PC-3 (cell line): ENCODE measurements at places on chromosomes 7 and 10. TPM values are rescaled to one million over a fixed set of nuclear protein-coding genes. Genes with fewer than 3 reads are reported as not detected.

DNA sequence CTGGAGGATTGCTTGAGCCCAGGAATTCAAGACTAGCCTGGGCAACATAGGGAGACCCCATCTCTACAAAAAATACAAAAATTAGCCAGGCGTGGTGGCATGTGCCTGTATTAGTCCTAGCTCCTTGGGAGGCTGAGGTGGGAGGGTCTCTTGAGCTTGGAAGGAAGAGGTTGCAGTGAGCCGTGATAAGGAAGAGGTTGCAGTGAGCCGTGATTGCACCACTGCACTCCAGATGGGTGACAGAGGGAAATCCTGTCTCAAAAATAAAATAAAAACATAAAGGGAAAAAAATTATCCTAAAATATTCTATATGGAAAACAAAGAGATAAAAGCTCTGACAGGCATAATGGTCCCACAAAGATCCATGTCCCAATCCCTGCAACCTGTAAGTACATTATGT lies 87.9 kb upstream of the KAT6B start:
- no peak for DNase-seq

DNA sequence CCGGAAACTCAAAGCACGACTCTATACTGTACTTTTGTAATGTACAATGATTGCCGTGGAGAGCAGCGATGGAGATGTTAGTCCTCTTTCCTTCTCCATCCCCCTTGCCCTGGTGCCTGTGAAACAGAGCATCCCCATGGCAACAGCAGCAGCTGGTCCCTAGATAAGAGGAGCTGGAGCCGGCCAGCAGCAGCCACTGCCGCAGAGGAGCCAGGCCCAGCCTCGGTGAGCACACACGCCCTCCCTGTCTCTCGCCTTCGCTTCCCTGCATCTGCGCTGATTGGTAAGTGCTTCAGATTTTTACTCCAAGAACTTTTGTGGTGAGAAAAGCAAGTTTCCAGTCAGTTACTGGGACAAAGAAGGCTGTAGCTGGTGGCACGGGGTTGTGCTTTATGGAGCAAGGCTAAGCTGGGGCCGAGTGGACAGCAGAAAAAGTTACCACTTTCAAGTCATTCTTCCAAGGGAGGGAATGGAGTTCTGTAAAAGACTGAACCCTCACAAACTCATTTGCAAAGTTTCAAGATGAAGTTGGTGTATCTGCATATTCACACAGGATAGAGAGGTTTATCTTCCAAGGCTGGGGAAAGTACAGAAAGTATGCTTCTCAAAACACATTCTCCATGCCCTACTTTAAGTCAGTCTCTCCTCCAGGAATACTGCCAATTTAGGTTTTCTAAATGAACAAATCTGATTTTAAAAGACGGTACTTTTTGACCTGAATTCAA lies at the start of gene PPP1R17:
PPP1R17 (plus strand) TSS at position 192 of the 725 bp plus-strand sequence. CDS start 5,227 bp downstream, outside the sequence.
- no peak for DNase-seq

The CTAGE8 gene
- total RNA-seq = 0.69 and 1.2 TPM in 2 replicates

The PHKG1 gene
- total RNA-seq = 0.75 and 1.3 TPM in 2 replicates

GRCh38 chr10:119268871-119269506 lies 61.6 kb downstream of the GRK5 start:
- DNase-seq = no peak

GRCh38 chr7:74226633-74227032 lies 16.8 kb downstream of the LAT2 start:
- no peak for DNase-seq

DNA sequence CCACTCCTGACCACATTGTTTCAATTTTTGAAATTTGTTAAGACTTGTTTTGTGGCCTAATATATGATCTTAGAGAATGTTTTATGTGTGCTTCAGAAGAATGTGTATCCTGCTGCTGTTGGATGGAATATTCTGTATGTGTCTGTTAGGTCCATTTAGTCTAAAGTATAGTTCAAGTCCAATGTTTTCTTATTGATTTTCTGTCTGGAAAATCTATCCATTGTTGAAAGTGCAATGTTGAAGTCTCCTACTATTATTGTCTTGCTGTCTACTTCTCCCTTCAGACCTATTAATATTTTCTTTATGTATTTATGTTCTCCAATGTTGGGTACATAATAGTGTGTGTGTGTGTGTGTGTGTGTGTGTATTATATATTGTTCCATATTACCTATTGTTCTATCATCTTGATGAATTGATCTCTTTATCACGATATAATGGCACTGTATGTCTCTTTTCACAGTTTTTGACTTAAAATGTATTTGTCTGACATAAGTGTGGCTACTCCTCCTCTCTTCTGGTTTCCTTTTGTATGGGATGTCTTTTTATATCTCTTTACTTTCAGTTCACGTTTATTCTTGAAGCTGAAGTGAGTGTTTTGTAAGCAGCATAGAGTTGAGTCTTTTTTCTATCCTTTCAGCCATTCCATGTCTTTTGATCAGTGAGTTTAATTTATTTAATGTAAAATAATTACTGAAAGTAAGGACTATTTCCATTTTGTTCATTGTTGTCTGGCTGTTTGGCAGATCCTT lies 61.3 kb downstream of the AKR1D1 start:
- no peak for DNase-seq

DNA sequence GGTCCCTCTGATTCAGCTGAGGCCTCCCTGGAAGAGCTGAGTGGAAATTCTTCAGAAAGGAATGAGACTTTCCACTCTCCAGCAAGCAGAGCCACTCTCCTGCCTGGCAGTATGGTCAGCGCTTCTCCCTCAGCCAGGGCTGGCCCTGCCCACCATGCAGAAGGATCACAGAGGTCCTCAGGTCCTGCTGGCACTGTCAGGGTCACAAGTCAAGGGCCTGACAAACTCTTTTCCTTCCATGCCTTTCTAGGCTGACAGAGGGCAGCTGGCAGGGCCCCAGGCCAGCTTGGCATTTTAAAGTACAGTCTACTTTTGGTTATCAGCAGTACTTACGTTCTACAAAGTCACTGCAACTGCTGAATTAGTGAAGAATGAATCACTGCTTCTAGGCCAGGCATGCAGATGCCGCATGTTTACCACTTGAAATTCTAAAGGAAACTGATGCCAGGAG lies 119.3 kb upstream of the FRMD4A start:
- no peak for DNase-seq

GRCh38 chr10:123355748-123356481 lies 201.7 kb downstream of the BUB3 start:
- DNase-seq = no peak
